NCI-H748 treated with DMSO at 0.1 percent for 48 hours (cell line): ENCODE measurements at places on chromosomes 13 and 19.

GRCh38 chr19:29687244-29687896, 22.1 kb downstream of the PLEKHF1 start:
- DNase-seq, result no peak

GRCh38 chr13:113533161-113533840, 42.8 kb upstream of the DCUN1D2 start:
- DNase-seq, result no peak

- no peak for DNase-seq
Observed at GRCh38 chr19:12629215-12629614, 18.5 kb downstream of the ZNF791 start.

- no peak for DNase-seq
Observed at GRCh38 chr19:16625163-16625958, 2.6 kb downstream of the MED26 start.

DNA sequence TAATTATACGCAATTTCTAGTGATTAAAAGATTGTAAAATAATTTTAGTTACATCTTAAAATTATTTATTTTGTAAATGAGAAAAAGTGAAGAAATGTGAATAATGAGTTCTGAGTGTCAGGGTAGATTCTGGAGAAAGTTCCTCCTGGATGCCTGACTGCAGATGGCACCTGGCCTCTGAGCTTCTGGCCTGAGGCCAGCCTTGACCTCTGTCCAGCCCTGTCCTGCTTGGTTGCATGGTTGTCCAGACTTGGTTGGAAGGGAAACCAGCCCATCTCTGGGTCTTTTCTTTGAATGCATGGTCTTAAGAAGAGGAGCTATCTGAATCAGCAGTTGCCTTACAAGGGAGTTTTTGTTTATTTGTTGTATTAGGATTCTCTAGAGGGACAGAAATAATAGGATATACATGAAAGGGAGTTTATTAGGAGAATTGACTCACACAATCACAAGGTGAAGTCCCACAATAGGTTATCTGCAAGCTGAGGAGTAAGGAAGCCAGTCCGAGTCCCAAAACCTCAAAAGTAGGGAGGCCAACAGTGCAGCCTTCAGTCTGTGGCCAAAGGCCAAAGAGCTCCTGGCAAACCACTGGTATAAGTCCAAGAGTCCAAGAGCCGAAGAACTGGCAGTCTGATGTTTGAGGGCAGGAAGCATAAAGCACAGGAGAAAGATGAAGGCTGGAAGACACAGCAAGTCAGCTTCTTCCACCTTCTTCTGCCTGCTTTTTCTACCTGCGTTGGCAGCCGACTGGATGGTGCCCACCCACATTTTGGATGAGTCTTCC, 385.8 kb downstream of the ZNF536 start:
- DNase-seq, result no peak

DNA sequence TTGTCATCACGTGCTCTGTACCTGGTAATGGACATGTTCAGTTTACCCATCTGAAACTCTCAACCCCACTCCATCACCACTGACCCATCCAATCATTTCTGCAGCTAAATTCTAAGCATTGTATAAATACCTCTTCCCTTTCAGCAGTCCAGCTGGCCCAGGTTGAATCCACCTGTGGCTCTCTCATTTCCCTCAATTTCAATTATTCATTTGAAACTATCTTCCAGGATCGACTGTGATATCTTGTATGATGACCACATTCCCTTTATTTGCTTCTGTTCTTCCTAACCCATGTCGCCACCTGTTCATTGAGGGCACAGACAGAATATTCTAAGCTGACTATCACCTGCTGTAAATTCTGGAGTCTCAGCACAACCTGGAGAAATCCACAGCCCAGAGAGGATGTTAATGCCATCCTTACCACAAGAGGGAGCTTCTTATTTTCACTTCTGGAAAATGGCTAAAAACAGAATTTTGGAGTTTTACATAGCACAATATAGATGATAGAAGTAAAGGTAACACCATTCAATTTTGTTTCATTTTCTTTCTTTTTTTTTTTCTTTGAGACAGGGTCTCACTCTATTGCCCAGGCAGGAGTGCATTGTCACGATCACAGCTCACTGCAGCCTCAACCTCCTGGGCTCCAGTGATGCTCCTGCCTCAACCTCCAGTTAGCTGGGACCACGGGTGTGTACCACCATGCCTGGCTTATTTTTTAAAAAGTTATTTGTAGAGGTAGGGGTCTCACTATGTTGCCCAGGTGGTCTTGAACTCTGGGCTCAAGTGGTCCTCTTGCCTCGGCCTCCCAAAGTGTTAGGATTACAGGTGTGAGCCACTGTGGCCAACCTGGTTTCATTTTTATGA, 38.6 kb downstream of the ZNF823 start:
- DNase-seq, result no peak

GRCh38 chr19:12840091-12841079, 2.1 kb downstream of the MAST1 start:
- no peak for DNase-seq
